CD4-positive, alpha-beta T cell (primary cell): ENCODE measurements at places on chromosomes 2 and 18.

GRCh38 chr2:234091432-234091879 is 41.0 kb downstream of the SPP2 start:
- peaks cover 2% of the 10 kb centered on the region for H3K4me1 ChIP-seq
- H3K27ac ChIP-seq = no peak overlapping the region

DNA sequence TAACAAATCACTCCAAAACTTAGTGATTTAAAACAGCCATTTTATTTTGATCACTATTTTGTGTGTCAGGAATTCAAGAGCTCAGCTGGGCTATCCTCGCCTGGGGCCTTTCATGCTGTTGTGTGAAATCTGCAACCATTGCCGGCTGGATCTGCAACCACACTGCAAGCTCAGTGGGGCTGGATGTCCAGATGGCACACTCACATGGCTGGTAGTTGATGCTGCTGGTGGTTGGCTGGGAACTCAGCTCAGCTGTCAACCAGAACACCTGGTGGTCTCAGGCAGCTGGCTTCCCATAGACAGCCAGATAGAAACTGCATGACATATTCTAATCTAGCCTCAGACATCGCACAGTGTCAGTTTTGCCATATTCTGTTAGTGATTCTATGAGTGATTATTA is 30.6 kb upstream of the AP1S3 start:
- H3K27ac ChIP-seq = no peak overlapping the region
- no peak for DNase-seq
- peaks cover 6% of the 10 kb centered on the region for H3K36me3 ChIP-seq
- H3K4me1 ChIP-seq = peaks cover 19% of the 10 kb centered on the region

- no peak overlapping the region for H3K27ac ChIP-seq
- H3K27me3 ChIP-seq = no peaks in the 10 kb centered on the region
- H3K4me1 ChIP-seq = no peaks in the 10 kb centered on the region
- H3K36me3 ChIP-seq = no peaks in the 10 kb centered on the region
- no peak overlapping the region for H3K4me3 ChIP-seq
- DNase-seq = no peak
These were observed 427.8 kb upstream of the MYT1L start for GRCh38 chr2:2758793-2759367.

- H3K27ac ChIP-seq = no peak overlapping the region
- DNase-seq = no peak
- H3K27me3 ChIP-seq = no peaks in the 10 kb centered on the region
These were observed 40.6 kb downstream of the SDC1 start for GRCh38 chr2:20184067-20184938.

DNA sequence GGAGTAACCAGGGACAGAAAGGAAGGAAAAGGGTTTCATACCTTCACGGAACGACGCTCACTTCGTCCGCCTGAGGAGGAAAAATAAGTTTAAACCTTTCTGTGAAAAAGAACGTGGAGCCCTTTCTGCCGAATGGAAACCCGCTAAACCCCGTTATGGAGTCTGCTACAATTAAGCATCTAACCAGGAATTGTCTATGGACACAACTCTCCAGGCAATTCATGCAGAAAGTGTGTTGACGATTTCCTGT is 528 bp upstream of the PPP4R3B start:
- H3K27ac ChIP-seq = peak overlapping the region; percentile 98
- H3K36me3 ChIP-seq = peaks cover 47% of the 10 kb centered on the region
- H3K27me3 ChIP-seq = no peaks in the 10 kb centered on the region
- peak overlapping the region; percentile 82 for H3K4me3 ChIP-seq
- no peak for DNase-seq

GRCh38 chr2:196758474-196759377 is 40.8 kb downstream of the GTF3C3 start:
- no peak for DNase-seq
- no peak overlapping the region for H3K4me3 ChIP-seq
- H3K4me1 ChIP-seq = no peaks in the 10 kb centered on the region
- H3K36me3 ChIP-seq = peaks cover 5% of the 10 kb centered on the region

GRCh38 chr2:74706741-74707140 is 52.7 kb downstream of the SEMA4F start:
- H3K36me3 ChIP-seq = no peaks in the 10 kb centered on the region
- no peaks in the 10 kb centered on the region for H3K4me1 ChIP-seq
- no peak for DNase-seq
- no peak overlapping the region for H3K4me3 ChIP-seq
- H3K27me3 ChIP-seq = no peaks in the 10 kb centered on the region

GRCh38 chr2:43302961-43303494 is 76.6 kb upstream of the ZFP36L2 start:
- no peak overlapping the region for H3K4me3 ChIP-seq
- H3K27me3 ChIP-seq = no peaks in the 10 kb centered on the region
- peaks cover 8% of the 10 kb centered on the region for H3K36me3 ChIP-seq
- no peak overlapping the region for H3K27ac ChIP-seq

GRCh38 chr2:222545823-222546795 is 109.8 kb downstream of the FARSB start:
- H3K4me3 ChIP-seq = no peak overlapping the region
- no peak overlapping the region for H3K27ac ChIP-seq
- H3K27me3 ChIP-seq = no peaks in the 10 kb centered on the region
- DNase-seq = no peak
- H3K36me3 ChIP-seq = no peaks in the 10 kb centered on the region

DNA sequence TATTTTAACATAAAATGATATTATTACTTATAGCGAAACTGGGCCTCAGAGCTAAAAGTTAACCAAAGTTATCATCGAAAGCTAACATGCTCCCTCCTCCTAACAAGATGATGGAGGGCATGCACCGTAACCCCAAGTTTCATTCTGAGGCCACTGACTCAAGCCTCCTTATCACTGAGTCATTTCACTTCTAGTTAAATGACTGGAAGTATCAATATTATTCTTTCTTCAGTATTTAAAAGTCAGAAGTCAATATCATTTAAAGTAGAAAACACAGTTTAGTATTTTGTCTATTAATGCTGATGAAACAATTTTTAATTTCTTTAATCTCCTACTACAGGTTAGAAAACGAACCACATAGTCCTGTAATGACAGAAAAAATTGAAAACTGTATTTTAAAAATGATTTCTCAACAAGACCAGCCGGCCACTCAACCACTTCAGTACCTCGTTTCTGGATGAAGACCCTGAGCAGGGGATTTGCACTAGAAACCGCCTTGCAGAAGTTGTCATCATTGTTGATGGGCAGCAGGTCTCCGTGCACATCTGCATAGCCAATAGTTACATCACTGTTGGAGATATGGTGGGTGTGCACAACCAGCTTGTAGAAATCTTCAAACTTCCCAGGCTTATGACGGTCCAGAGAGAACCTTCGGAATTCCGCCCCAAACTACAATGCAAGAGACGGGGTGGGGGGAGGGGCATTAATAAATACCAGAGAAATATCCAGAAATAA is 44.9 kb downstream of the PARD6G start:
- H3K27ac ChIP-seq = no peak overlapping the region
- H3K36me3 ChIP-seq = no peaks in the 10 kb centered on the region
- no peak overlapping the region for H3K4me3 ChIP-seq
- no peak for DNase-seq
- H3K4me1 ChIP-seq = no peaks in the 10 kb centered on the region
- H3K27me3 ChIP-seq = no peaks in the 10 kb centered on the region

- no peaks in the 10 kb centered on the region for H3K36me3 ChIP-seq
- no peaks in the 10 kb centered on the region for H3K4me1 ChIP-seq
- H3K27ac ChIP-seq = no peak overlapping the region
These were observed 15.6 kb upstream of the RHOB start for GRCh38 chr2:20431301-20431698.

GRCh38 chr2:38187541-38188011 is 111.6 kb upstream of the CYP1B1 start:
- H3K27me3 ChIP-seq = no peaks in the 10 kb centered on the region
- no peaks in the 10 kb centered on the region for H3K4me1 ChIP-seq
- H3K27ac ChIP-seq = no peak overlapping the region
- DNase-seq = no peak
- no peaks in the 10 kb centered on the region for H3K36me3 ChIP-seq

- peaks cover 8% of the 10 kb centered on the region for H3K4me1 ChIP-seq
- H3K27me3 ChIP-seq = peaks cover 4% of the 10 kb centered on the region
- no peak overlapping the region for H3K4me3 ChIP-seq
- no peak for DNase-seq
These were observed 41.6 kb downstream of the SH3RF3 start for GRCh38 chr2:109170645-109171044.

DNA sequence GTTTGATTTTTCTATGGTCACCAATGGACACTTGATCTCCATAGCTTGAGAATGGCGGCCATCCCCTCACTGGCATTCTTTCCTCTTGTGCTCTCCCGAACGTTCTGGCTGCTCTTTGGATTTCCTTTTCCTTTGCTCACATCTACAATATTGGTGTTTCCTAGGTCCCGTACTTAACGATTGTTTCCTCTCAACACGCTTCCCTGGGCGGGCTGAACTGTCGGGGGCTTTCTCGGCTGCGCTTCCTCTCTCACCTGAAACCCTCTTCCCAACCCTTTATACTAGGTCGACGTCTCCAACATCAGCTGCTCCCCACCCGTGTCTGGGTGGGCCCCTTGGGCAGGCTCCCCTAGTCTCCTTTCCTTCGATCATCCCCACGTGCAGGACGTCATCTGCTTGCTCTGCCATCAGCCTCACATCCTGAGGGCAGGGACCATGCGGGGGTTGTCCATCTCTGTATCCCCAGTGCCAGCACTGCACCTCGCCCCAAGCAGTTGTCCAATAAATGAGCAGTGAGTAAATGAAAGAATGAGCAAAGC is 634 bp upstream of the DIS3L2 start:
- H3K4me1 ChIP-seq = peaks cover 24% of the 10 kb centered on the region
- H3K4me3 ChIP-seq = peak overlapping the region; percentile 96
- H3K27ac ChIP-seq = no peak overlapping the region

GRCh38 chr2:161981679-161982250 is 92.2 kb downstream of the DPP4 start:
- H3K36me3 ChIP-seq = no peaks in the 10 kb centered on the region
- H3K27me3 ChIP-seq = no peaks in the 10 kb centered on the region
- no peak for DNase-seq
- H3K4me3 ChIP-seq = no peak overlapping the region
- H3K4me1 ChIP-seq = peaks cover 3% of the 10 kb centered on the region
- H3K27ac ChIP-seq = no peak overlapping the region

GRCh38 chr2:229445019-229445418 is 173.9 kb upstream of the PID1 start:
- no peak overlapping the region for H3K27ac ChIP-seq
- no peaks in the 10 kb centered on the region for H3K4me1 ChIP-seq
- DNase-seq = no peak
- H3K4me3 ChIP-seq = no peak overlapping the region
- no peaks in the 10 kb centered on the region for H3K36me3 ChIP-seq

GRCh38 chr2:223598994-223599639 is 3.0 kb downstream of the SCG2 start:
- no peaks in the 10 kb centered on the region for H3K27me3 ChIP-seq
- no peaks in the 10 kb centered on the region for H3K4me1 ChIP-seq
- H3K27ac ChIP-seq = no peak overlapping the region
